Stimulated activated CD8-positive, alpha-beta memory T cell treated with anti-CD3 and anti-CD28 coated beads, Interleukin-7, amount 100 ng/mL, for 4 hours (primary cell): ENCODE measurements at places on chromosomes 12 and 14.

GRCh38 chr12:52895726-52896189, 9.1 kb downstream of the KRT8 start:
- DNase-seq = no peak

DNA sequence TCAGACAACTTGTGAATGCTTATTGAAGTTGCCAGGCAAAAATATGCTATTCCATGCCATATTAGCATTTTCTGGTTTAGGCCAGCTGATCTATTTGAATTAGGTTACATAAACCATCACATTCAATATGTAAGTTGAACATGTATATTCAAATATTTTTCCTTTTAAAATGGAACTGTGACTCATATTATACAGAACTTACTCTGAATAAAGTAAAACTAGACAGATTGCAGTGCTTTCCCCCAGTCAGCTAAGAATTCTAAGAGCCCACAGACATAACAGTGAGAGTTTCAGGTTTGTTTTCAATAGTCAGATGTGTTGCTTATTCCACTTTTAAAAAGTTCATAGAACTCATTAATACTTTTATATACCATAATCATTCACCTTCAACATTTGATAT, 119.8 kb downstream of the MGST1 start:
- no peak for DNase-seq

GRCh38 chr12:45268672-45269411, 52.9 kb downstream of the ANO6 start:
- DNase-seq = no peak

- DNase-seq = no peak
Measured at GRCh38 chr14:85306024-85306423, 223.9 kb upstream of the FLRT2 start.

- no peak for DNase-seq
Measured at GRCh38 chr12:27467641-27468040, 21.1 kb downstream of the SMCO2 start.

DNA sequence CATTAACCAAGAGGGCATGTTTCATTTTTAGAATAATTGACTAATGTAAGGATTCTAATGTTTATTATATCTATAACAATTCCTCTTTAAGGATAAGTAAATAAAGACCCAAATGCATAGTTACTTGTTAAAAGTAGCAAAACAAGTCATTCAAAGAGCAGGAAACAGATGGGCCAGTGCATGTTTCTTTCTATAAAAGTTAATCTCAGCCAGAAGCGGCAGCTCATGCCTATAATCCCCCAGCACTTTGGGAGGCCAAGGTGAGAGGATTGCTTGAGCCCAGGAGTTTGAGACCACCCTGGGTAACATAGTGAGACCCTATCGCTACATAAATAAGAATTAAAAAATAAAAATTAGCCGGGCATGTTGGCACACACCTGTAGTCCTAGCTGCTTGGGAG, 391.0 kb upstream of the RGS6 start:
- DNase-seq = no peak
